CD4-positive, alpha-beta T cell treated with Interleukin-2 at 100 ng/mL for 4 hours (primary cell): ENCODE measurements at places on chromosomes 16 and 17.
A peak's percentile ranks its signal among the peaks of the same experiment; 100 is the strongest.

- no peak for DNase-seq
Observed at GRCh38 chr16:31678649-31679325, 151.1 kb downstream of the AHSP start.

- DNase-seq, result no peak
Observed at GRCh38 chr17:28700278-28700677, 11.4 kb downstream of the PROCA1 start.

- DNase-seq, result no peak
Observed at GRCh38 chr17:16962804-16963203, 9.1 kb downstream of the TNFRSF13B start.

GRCh38 chr17:79779084-79779529, 1.2 kb downstream of the CBX2 start:
- DNase-seq, result no peak

- no peak for DNase-seq
Observed at GRCh38 chr17:80539022-80539641, 5.5 kb upstream of the RPTOR start.

DNA sequence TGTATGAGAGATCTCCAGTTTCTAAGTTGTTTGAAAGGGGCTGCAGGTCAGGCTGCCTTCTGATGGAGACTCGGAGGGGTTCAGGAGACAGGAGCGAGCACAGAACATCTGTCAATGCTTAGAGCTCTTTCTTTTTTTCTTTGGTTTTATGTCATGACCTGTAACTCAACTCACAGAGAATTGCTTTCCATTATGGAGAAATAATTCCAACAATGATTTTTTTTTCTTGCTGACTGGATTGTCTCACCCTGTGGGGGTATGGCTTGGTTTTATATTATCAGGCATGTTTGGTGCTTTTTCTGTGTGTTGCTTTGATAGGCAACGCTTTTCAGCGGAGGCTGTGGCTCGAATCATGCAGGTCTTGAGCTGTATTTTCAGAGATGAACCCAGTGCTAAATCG, 10.7 kb upstream of the KCNJ2 start:
- DNase-seq, result no peak

DNA sequence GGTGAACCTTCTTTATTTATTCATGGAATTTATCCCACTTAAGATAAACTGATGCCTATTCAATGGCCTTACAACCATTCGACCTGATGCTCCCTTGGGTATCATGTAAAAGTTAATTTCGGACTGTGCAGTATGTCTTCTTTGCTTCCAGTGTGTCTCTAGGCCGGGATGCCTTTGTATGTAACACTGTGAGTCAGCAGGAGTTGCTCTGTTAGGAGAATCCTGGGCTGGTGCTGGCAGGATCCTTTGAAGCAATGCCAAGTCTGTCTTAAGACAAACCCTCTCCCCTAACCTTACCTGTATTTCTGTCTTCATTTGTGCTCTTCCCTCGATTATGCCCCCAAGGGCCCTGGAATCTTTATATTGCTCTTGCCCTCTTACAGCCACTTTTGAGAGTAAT, 37.9 kb upstream of the ABCA8 start:
- DNase-seq, result no peak

DNA sequence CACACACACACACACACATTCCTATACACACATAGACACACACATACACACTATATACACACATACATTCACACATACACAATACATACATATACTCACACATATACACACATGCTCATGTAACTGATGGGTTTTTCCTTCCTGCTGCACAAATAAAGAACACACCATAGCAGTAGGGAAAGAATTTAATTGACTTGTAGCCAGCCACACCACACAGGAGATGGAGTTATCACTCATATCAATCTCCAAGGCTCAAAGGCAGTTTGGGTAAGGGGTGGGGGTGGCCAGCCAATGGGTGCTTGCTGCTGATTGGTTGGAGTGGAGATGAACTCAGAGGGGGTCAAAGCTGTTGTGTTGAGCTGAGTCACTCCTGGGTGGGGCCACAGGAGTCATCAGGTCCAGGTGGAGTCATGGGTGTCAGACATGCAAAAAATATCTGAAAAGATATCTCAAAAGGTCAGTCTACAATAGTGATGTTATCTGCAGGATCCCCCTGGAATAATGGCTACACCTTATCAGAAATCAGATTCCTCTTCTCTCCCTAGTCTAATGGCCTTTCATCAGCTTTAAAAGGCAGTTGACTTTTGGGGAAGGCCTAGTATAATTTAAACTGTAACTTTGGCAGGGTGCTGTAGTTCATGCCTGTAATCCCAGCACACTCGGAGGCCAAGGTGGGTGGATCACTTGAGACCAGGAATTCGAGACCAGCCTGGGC, 46.1 kb downstream of the WSB1 start:
- peak; percentile 51 for DNase-seq

GRCh38 chr17:79785900-79786810, 8.2 kb downstream of the CBX2 start:
- DNase-seq, result no peak

DNA sequence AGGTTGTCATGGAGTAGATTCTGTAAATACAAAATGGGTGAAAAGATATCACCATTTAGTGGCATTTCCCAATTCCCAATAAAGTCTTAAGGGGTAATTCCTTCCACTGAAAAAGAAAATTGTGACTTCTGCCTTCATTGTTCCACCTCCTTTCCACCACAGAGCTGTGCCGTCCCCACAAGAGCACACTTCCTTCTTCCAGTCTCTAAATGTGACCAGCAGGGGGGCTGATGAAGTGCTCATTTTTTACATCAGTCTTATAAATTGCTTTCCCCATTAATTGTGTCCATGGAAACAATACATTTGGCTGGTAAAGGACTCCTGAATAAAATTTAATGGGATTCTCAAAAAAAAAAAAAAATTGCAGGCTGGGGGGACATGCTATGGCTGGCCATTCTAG, 260.8 kb upstream of the PSMD7 start:
- no peak for DNase-seq

DNA sequence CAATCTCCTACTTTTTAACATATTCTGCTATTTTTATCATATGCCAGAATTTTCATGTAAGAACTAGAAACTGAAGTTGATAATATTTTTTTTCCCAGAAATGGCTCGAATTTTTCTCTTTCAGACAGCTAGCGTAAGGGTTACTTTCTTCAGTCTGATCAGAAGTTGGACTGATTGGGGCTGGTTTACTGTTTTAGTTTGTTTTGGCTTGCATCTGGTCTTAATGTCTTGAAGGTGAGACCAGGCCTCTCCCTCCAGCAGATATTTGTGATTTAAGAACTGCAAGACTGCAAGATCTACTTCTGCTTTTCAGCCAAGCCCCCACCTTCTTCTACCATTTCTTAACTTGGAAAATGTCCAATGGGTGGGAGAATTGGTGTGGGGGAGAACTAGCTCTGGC, 266.4 kb downstream of the HAPSTR1 start:
- no peak for DNase-seq

GRCh38 chr16:49459953-49460735, 86.5 kb downstream of the C16orf78 start:
- DNase-seq, result no peak

- no peak for DNase-seq
Observed at GRCh38 chr17:77720946-77721845, 237.3 kb upstream of the TNRC6C start.

GRCh38 chr16:50835358-50836060, 93.6 kb downstream of the CYLD start:
- DNase-seq, result no peak

- no peak for DNase-seq
Observed at GRCh38 chr17:48570325-48571023, 7.7 kb downstream of the HOXB4 start.

DNA sequence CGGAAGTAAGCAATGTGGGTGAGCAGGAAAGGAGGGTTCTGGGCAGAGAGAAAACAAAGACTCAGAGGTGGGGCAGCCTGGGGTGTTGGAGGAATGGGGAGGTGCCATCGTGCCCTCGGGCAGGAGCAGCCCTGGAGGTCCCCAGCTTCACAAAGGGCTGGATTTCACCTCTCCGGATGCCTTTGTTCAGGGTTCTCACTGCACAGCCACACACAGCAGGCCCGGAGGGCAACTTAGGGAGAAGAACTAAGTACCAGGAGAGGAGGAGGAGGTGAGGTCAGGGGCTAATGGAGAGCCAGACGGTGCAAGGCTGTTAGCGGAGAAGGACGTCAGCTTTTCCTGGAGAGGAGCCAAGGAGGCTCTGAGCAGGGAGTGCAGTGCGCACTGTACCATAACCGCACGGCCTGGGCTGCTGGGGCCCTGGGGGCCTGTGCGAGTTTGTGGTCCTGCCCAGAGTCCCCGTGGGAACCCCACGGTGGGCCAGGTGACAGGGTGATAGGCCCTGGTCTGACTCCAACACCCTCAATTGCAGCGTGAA, 9.3 kb downstream of the ARRB2 start:
- no peak for DNase-seq

GRCh38 chr16:59604354-59604753, 870.2 kb upstream of the GOT2 start:
- DNase-seq, result no peak

DNA sequence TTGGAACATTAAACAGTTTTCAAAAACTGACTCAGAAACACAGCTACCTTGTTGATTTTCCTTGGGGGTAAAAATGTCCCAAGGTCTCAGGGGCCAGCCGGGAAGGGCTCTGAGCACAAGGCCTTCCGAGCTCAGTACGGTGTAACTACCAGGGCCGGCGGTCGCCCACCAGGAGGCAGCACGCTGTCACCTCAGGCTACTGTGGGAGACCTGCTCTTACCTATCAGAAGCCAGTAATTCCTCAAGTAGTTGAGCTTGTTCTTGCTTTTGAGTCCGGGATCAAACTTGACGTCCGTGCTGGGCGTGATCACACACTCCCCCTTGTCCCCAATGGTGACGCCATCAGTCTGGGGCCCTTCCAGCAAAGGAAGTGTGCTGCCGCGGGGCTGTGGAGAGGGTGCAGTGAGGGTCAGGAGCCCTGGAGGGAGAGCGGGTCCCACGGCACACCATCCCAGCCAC, 43.4 kb upstream of the ICAM2 start:
- DNase-seq, result peak; percentile 49

- DNase-seq, result no peak
Observed at GRCh38 chr17:43713494-43714162, 45.0 kb downstream of the SOST start.

DNA sequence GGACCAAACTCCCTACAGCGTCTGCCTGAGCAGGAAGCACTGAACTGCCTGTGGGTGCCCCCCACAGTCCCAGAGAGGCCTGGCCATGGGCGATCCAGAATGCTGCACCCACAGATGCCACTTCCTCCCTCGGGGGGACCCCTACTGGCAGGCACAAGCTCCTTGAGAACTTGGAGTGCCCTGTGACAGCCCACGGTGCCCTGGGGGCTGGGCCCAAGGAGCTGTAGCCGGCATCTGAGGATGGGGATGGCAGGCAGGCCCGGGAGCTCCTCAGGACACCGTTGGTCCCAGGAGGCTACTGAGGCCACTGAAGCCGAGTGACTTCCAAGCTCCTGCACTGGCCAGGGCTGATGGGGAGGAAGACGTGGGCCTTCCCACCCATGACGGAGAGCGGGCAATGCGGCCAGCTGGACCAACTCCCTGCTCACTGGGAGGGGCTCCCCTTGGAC, 15.1 kb upstream of the RASD1 start:
- DNase-seq, result no peak

DNA sequence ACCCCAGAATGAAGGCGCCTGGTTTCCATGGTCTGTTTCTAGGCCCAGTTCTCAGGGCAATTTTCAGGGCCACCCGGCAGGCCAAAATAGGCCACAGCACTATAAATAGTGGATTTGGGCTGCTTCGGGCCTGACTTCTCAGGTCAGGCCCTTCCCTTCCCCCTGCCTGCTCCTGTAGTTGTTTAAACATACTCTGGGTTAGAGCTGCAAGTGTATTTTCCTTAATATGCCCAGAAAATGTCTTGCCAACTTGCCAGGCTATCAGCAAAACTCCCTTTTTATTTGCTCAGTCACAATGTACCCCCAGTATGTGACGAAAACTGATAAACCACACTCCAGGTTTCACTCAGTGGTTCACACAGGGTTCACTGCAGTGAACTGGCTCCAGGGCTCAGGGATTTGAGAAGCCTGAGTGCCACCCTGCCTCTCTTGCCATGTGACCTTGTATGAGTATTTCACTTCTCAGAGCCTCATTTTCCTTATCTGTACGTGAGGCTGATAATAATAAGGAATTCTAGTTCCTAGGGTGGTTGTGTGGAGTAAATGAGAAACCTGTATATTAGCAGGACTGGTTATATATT, 76.5 kb downstream of the GPRC5B start:
- no peak for DNase-seq

- no peak for DNase-seq
Observed at GRCh38 chr16:67378642-67379041, 14.7 kb downstream of the TPPP3 start.

- DNase-seq, result no peak
Observed at GRCh38 chr16:85180827-85181738, 68.8 kb upstream of the CIBAR2 start.

DNA sequence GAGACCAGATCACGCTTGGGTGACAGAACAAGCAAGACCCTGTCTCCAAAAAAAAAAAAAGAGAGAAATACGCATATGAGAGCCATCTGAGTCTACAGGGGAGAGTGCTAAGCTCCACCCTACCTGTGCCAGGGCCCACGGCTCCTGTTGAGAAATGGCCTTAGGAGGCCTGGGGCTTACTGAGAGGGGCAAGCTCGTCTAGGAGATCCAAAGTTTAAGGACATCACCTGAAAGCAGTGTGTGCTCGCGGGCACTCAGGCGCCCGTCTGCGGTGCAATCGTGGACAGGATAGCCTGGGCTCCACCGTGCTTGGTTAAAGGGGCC, 14.5 kb upstream of the BAIAP2 start:
- no peak for DNase-seq

DNA sequence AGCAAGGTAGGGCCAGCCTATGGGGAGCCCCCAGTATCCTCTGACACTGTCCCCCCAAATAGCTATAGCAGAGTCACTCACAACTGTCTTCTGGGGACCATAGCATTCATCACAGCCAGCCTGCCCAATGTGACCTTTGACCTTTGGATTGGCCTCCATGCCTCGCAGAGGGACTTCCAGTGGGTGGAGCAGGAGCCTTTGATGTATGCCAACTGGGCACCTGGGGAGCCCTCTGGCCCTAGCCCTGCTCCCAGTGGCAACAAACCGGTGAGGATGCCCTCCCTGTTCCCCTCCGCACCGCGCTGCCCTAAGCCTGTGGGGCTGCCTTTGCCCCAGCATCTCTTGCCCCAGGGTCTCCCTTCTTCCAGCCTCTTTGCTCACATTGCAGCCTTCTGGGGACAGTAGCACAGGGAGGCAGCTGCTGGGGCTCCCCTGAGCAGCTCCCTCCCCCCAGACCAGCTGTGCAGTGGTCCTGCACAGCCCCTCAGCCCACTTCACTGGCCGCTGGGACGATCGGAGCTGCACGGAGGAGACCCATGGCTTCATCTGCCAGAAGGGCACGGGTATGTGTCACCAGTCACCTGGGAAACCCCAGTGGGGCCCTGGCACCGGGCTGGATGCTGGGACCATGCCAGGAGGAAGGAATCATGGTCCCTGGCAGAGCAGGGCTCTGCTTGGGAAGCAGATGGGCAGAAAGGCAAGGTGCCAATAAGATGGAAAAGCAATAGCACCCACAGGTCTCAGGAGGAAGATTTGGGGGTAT, 61.1 kb downstream of the MRC2 start:
- DNase-seq, result no peak

- DNase-seq, result no peak
Observed at GRCh38 chr16:74219706-74220105, 76.9 kb upstream of the PSMD7 start.
